LHCN-M2 (cell line): ENCODE measurements at places on chromosomes 1 and 21.

- no peak for DNase-seq
These were observed 16.0 kb downstream of the RRP1 start for GRCh38 chr21:43805275-43805800.

- no peak for DNase-seq
These were observed 38.2 kb downstream of the CRYAA start for GRCh38 chr21:43207043-43207315.

DNA sequence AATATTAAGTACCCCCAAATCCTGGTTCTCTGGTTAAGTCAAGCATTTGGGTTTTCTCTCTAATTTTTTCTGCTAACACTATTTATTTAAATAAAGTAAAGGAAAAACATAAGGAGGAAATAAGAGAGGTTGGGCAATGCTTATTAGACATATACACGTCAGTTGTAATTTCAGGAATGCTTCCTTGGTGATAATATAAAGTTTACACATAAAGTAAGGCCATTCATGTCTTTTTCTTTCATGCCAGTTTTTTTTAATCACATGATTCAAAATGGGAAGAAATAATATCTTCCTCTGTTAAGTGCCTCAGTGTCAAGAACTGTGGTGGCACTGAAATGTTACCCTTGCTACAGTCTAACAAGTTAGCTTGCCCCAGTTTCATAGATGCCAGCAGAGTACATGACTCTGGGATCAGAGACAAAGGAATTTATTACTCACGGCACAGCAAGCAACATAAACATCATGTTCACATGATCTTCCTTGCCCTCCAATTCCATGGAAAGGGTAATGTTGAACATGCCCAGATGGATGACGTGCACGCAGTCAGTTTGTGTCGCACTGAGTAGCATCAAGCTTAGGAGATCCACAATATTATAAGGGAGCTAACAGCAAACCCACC lies 184.9 kb downstream of the PLA2G4A start:
- DNase-seq = no peak

GRCh38 chr1:230992100-230992774 lies 13.3 kb downstream of the ARV1 start:
- no peak for DNase-seq

DNA sequence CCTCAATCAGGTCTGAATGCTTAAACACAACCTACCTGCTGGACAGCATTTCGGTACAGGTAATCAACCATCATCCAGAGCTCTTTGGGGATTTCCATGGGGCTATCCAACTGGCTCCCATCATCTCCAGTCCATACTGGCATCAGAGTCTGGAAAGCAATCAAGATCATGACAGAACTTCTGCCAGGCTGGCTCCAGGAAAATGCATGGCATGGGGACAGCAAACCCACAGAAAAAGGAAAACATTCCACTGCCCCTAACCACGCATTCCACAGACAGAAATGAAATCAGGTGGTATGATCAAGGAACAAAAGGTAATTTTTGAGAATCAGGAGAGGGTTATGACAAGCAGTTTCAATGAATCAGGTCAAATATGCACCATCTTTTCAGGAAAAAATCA lies 9.1 kb upstream of the MTF1 start:
- no peak for DNase-seq

DNA sequence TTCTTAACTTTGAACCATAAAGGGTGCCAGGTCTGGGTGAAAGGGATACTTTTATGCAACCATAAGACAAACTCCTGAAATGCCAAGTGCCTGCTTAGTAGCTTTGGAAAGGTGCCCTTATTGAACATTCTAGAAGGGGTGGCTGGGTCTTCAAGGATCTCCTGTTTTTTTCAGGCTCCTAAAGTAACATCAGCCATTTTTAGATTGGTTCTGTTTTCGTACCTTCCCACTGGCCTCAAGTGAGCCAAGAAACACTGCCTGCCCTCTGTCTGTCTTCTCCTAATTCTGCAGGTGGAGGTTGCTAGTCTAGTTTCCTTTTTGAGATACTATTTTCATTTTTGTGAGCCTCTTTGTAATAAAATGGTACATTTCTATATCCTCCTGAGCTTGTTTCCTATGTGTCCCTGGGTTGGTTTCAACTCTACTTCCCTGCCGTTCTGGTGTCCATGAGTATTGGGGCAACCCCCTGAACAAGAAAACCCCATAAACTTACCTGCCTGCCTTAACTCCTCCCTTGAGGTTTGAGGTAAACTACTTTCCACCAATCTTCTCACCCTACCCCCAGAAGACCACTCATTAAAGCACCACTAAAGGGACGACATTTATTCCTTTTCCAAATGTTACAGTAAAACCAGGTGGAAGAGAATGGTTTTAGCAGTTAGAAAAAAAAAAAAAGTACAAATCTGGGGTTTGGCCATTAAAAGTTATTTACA lies 2.6 kb downstream of the MARCKSL1 start:
- no peak for DNase-seq

GRCh38 chr21:44626262-44626661 lies 631 bp upstream of the KRTAP10-9 start:
- DNase-seq = no peak

DNA sequence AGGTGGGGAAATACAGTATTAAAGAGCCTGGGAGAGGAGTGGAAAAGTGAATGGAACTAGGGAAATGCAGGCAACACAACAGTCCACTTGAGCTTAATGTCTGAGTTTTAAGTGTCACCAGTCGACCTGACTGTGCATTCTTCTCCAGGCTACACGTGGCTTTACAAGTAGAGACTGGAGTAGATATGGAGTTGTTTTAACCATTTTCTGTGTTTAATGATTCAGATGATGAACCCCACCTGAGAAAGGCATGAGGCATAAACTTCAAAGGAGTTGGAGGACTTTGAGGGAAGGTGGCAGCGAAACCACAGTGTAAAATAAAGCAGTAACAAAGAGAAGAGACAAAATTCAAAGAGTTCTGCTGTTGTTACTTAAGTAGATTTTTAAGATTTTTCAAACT lies 12.6 kb downstream of the FUBP1 start:
- no peak for DNase-seq

- peak; percentile 0 for DNase-seq
These were observed 277.6 kb upstream of the NCAM2 start for GRCh38 chr21:20720623-20721022.

DNA sequence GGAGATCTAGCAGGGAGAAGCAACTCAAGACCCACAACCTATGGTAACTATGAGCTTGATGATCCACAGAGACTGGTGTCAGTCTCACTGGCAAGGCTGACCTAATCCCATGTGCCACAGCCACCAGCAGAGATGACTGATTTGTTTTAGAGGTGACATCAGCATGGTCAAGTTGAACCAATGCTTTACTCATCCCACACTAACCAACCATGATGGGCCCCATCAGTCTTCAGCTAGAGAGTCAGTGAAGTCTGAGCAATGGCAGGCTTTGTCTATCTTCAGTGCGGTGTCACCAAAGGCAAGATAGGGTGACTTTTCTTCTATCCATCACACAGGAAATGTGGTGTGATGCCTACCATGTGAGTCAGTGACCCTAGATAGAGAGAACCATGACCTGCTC lies 1470.7 kb downstream of the NCAM2 start:
- DNase-seq = no peak

- DNase-seq = no peak
These were observed 1267.7 kb upstream of the ADGRL4 start for GRCh38 chr1:80274256-80274655.

- peak; percentile 73 for DNase-seq
These were observed 25.7 kb upstream of the BACE2 start for GRCh38 chr21:41142051-41142795.

DNA sequence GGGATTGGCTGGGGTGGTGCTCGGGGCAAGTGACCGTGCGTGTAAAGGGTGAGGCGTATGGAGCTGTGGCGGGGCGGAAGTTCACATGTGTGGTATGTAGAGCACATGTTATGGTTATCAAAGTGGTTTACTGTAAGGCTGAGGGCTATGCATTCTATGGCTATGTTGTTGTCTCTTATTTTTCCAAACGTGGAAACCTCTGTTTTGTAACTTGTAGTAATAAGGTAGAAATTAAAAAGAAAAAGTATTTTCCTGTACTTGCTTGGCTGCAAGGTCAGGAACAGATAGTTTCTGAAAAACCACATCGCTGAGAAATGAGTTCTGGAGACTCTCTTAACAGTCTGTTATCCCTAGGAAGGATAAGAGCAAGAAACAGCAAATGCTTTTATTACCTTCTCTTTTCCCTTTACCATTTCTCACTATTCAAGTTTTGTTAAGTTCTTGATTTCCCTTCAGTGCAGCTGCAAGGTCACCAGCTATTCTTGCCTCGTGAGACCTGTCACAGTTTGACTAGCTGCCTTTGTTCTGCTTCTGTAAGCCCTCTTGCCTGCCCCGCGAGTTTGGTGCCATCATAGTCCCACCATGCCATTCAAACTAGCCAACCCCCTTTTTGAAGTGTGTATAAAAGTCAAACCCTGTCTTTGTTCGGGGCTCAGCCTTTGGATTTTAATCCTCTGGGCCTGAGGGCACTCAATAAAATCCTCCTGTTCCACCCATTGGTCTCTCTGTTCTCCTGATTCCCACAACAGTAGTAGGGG lies 9.5 kb downstream of the RNU1-2 start:
- peak; percentile 78 for DNase-seq

- peak; percentile 1 for DNase-seq
These were observed 9.6 kb upstream of the SPRR2F start for GRCh38 chr1:153122831-153123421.

- no peak for DNase-seq
These were observed at the start of gene ZBTB7B for GRCh38 chr1:155002464-155003226. Gene ZBTB7B (plus strand): TSS chr1:155002802. CDS start chr1:155014661, 11,859 bp downstream.

DNA sequence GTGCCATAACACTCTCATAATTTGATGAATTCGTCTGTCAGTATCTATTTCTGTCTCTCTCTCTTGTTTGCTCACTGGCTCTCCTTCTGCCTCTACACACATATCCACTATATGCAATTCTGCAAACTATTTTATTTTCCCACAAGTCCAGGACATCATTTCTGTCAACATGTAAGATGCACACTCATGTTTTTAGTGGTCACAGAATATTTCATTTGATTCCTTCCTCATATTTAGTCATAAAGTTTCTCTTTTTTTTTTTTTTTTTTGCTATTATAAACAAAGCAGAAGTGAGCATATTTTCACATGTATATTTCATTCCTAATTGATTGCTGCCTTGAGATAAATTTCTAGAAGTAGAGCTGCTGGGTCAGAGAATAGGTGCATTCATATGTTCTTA lies 165.3 kb downstream of the PGBD5 start:
- no peak for DNase-seq

DNA sequence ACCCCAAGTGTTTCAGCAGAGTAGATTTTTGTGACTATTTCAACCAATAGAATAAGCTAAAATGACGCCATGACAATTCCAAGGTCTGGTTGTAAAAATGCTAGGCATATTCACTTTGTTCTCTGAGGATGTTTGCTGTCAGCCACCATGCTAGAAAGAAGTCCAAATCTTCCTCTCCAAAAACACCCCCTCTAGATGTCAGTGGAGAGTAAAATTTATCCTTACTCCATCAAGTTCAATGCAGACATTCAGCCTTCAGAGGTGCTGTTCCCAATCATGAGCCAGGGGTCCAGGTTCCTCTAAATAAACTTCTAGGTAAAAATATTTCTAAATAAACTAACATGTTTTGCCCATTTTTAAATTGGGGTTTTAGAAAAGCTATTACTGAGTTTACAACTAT lies 395.4 kb upstream of the ADAMTS5 start:
- peak; percentile 49 for DNase-seq

DNA sequence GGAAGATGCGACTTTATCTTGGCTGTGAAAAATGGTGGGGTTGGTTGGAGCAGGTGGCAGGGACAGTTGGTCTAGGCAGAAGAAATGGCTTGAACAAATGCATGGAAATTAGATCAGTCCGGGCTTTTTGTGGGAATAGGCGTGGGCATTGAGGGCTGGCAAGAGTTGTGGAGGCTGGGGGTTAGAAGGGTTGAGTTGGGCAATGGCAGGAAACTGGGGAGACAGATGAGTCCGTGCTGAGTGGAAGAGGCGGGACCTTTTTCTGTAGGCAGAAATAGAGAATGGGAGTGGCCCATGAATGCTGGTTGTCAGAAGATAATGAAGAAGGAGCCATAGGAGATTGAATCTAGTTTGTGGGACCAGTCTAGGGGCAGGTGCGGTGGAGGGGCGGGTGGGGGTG lies 6.9 kb downstream of the PDPN start:
- no peak for DNase-seq

- peak; percentile 72 for DNase-seq
These were observed 35.1 kb upstream of the SEC16B start for GRCh38 chr1:178004926-178005391.

DNA sequence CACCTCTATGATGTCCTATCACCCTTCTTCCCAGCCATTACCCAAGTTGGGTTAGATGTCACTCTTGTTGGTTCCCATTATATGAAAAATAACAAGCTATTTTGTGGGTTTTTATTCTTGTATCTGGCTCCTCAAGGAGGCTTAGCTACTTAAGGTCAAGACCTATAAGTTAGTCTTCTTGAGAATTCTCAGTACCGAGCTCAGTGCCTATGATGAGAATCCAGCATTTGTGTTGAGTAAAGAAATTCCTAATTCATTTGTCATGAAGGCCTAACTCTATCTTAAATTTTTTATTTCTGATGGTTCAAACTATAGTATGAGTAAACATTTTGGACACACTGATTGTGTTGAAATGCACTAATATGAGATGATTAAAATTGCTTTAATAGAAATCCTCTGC lies 15.9 kb downstream of the NUF2 start:
- no peak for DNase-seq

- DNase-seq = peak; percentile 67
These were observed 41.4 kb upstream of the LRRC8B start for GRCh38 chr1:89483010-89483756.

- no peak for DNase-seq
These were observed 11.6 kb upstream of the OLFML2B start for GRCh38 chr1:162035241-162035640.
